ENCODE measurements at places on chromosomes 11 and 22.

DNA sequence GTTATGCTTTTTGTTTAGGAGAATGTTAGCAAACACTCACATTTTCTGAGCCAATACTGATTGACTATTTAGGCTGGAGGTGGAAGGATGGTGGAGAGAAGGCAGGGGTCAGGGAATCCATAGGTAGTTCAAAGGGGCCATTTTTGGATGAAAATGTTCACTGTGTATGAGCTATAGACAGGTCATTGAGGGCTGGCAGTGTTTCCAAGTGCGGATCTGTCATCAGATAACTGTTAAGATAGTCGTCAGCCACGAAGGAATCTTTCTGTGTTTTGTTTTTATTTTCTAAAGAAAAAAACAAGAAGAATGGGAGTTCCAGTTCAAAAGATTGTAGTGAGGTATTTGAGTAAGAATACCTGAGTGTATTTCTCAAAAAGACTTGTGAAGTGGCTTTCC is 3.1 kb downstream of the KCNJ5 start:
- DNase-seq: no peak

DNA sequence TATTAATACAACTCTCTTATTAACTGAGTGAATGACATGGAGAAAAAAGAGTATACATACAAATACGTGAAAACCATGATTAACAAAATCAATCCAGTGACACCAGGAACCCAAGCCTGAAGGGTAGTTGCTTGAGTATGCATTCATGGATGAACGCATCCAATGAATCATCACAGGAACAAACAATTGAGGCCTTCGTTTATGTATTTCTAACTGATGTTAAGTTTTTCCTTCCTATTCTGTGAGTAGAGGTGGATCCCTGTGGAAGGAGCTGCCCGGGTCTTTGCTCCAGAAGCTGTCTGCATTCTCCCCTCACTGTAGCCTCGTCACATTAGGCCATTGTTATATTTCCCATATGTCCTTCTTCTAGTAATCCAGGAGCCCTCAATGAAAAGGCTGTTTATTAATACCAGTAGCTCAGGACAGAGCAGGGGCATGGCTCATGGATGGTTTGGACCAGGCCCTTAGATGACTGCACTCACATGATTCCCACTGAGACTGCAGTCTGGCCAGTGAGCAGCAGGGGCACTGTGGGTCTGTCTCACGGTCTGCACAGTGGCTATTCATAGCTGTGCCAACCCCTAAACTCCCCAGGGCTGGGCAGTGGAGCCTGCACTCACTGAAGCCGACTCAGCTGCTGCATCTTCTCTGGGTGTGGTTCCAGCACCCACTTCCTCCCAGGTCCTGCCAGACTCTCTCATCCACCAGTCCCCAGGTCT is 128.1 kb upstream of the TOP3B start:
- peak; percentile 64 for DNase-seq

GRCh38 chr11:59960502-59961381 is 3.1 kb upstream of the OOSP4A start:
- no peak for DNase-seq

DNA sequence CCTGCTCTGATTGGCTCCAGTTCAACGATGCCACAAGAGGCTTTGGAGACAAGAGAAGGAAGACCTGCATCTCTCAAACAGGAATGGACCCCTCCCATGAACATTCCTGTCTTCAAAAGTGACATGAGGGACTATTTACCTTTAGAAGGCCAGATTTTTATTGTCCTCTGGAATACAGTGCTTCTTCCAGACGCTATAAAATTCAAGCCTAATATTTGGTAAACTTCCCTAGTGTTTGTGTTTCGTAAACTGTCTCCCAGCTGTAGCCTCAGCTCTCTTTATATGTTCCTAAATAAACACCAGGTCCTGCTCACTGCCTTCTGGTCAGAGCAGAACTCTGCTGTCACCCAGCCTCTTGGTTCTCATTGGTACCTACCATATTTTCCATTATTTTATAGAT is 157.8 kb downstream of the CCDC34 start:
- no peak for DNase-seq

- DNase-seq: no peak
These were observed 13.6 kb upstream of the OR56B1 start for GRCh38 chr11:5722622-5723021.

- no peak for DNase-seq
These were observed 15.0 kb downstream of the POU2F3 start for GRCh38 chr11:120254788-120255518.

DNA sequence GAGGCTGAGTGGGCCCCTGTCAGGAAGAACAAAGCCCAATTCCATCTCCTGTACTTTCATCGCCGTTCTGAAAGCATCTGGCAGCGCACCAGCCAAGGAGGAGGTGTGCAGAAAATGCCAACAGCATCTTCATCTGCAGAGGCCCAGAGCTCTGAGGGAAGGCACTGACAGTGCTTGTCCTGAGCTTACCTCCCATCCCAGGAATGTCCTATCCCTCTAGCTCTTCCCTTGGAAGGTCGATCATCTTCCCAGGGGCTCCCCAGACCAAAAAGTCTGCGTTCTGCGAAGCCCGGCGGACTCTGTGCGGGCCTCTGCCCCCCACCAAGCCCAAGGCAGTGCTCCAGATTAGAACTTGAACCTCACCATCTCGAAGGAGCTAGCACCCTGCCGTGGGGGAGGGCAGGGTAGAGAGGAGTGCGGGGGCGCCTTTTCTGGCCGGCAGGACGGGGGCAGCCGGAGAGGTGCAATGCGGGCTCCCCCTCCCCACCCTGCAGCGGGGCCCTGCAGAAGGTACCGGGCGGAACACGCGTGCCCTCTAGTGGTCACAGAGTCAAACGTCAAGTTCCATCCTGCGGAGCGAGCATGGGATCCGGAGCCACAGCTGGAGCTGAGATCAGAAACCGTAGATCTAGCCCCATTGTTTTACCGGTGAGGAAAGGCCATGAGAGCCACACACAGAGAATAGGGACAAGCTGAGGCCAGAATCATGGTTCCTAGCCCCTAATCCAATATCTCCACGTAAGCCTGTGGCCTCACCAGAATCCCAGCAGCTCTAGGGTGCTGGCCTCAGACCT is 5.0 kb downstream of the SCN2B start:
- DNase-seq: peak; percentile 76

DNA sequence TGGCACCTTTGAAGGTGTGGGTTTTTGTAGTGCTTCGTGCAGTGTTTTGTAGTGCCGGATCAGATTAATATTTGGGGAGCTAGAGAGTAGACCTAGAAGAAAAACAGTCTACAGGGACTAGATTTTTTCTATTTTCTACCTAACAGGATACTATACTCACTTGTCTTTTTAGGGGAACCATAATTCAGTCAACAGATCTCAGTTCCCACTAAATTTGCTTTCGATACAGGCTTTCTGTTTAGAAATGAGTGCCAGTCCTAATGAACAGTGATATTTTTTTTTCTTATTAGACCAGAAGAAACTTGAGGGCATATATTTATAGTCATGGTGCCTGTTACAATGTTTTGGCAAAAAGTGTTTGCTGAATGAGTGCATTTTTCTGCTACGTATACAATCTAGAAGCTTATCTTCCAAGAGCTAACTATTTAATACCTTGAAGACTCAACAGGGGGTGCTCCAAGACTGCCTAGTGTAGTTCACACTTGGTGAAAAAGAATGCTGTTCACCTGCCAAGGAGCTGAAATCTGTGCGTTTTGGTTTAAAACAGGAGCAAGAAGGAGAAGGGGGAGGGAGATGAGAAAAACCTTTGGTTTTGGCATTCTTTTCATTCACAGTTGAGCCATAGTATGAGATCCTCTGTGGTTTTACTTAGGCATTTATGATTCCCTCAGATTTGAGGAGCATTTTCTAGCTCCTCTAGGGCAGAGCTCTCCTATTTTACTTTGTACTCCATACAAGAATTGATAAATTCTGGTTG is 44.9 kb upstream of the VSTM5 start:
- DNase-seq: peak; percentile 30

GRCh38 chr11:3855808-3856491 is 486 bp downstream of the STIM1 start:
- peak; percentile 13 for DNase-seq

GRCh38 chr11:57601297-57601696 is 3.8 kb downstream of the SERPING1 start:
- DNase-seq: no peak

- DNase-seq: no peak
These were observed 105.0 kb downstream of the TSPAN18 start for GRCh38 chr11:44831605-44832394.

- no peak for DNase-seq
These were observed 10.1 kb upstream of the RPS3 start for GRCh38 chr11:75389276-75389605.

- DNase-seq: no peak
These were observed 77.5 kb upstream of the UCP3 start for GRCh38 chr11:74086242-74086884.

GRCh38 chr11:69383372-69384250 is 89.7 kb downstream of the MYEOV start:
- DNase-seq: no peak

Data from BE2C (cell line).